ENCODE measurements at places on chromosomes 6 and 20.

DNA sequence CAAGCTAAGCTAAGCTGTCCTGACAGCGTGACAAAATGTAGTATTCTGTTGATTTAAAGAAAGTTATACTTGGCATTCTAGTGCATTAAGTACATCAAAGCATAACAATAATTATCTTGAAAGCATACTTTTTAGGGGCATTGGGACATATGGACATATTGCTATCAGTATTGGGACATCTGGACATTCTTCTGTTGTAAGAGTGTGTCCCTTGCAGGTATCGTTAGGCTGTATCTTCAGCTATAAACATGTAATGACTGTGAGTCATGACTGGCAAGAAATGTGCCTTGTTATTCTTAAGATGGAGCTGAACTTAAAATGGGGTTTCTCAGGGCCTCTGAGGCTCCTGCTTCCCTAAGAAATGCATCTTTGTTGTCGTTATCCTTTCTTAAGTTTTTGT is 74.3 kb downstream of the ADGB start:
- DNase-seq = no peak

DNA sequence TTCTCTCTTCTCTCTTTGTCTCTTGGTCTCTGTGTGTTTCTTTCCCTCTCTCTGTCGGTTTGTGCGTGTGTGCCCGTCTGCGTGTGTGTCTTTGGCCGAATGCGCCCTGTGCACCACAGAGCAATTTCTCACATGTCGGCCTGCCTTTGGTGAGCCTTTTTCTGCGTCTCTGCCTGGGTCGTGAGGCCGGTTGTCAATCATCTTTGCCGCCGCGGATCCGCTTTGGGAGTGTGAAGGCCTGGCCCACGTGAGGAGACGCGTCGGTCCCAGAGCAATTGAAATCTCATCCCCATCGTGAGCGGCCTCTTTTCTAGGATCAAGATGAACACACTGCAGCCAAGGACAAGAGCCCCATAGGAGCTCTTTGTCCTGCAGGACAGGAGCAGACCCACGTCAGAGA is 580.7 kb upstream of the ZNF337 start:
- no peak for DNase-seq

DNA sequence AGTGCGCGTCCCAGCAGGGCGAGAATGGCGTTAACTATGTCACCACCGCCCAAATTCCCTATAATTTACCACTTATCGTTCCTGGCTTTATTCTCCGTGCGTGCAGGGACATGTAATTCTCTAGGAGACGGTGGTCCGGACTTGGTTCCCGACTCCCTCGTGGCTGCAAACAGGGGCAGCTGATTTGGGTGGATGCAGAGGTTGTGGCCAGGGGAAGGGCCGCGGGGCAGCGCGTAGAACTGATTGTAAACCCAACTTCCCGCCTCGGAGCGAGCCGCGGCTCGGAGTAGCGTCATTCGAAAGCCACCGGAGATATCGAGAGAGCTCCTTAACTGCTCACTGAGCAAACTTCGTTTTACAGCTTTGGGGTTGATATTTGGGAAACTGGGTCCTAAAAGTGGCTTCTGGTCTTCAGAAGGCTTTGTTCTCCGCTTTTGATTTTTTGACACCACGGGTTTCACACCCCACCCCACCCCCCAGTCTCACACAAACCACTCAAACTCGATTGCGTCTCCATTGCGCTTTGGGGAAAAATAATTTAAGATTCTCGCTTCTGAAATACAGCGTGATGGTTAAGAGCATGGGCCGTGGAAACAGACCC is 17.5 kb upstream of the ZSCAN9 start:
- no peak for DNase-seq

- no peak for DNase-seq
Observed at GRCh38 chr6:57342148-57342669, 24.8 kb downstream of the PRIM2 start.

GRCh38 chr20:46803123-46804020 is 91.3 kb upstream of the EYA2 start:
- no peak for DNase-seq

GRCh38 chr6:119612176-119612891 is 262.8 kb upstream of the MAN1A1 start:
- no peak for DNase-seq

DNA sequence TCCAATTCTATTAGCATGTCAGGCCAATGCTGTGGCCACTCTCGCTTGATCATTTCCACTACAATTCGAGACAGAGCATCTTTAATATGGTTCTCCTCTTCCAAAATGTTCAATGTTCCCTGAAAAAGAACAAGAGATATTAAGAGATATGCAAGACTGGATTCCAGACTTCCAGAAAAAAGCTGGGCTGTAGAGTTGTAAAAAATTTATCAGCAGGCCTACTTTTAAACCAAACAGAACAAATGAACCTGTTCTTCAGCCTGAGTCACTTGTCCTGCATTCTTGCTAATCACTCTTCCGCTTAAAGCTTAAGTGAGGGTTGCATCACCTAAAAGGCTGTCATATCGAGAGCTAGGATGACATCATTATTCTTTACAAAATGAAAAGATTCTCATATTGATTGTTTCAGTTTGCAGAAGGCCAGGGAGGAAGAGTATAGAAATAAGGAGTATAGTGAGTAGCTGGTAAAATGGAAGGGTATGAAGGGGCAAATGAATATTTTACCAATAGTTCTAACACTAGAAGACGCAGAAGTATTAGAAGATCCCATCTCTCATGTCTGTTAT is 4.9 kb downstream of the XPO5 start:
- DNase-seq = no peak

Measured in H54 (cell line).